ENCODE measurements at places on chromosomes 2 and 18. TPM values are rescaled to one million over a fixed set of nuclear protein-coding genes. Genes with fewer than 3 reads are reported as not detected.

The LYG2 gene
- total RNA-seq: not detected

DNA sequence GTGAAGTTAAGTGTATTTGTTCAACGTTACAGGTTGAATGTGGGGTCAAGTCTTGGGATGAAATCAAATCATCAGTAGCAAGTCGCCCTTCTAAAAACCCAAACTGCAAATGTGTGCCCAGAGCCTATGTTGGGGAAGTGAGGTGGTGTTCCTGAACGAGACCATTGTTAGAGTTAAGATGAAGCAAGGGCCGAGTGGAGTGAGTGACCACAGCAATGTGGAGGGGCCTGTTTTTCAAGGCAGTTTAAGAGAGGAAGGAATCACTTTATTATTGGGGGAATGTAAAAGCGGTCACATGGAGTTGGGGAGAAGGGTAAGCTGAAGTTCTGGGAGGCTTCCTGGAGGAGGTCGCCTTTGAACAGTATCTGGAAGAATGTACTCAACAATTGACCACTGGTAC, 68.5 kb downstream of the MYCN start:
- H3K4me1 ChIP-seq: peaks cover 17% of the 10 kb centered on the region
- no peak overlapping the region for H3K4me3 ChIP-seq
- H3K36me3 ChIP-seq: no peaks in the 10 kb centered on the region
- peaks cover 23% of the 10 kb centered on the region for H3K27me3 ChIP-seq

The INPP1 gene
- total RNA-seq: 26.5 TPM

DNA sequence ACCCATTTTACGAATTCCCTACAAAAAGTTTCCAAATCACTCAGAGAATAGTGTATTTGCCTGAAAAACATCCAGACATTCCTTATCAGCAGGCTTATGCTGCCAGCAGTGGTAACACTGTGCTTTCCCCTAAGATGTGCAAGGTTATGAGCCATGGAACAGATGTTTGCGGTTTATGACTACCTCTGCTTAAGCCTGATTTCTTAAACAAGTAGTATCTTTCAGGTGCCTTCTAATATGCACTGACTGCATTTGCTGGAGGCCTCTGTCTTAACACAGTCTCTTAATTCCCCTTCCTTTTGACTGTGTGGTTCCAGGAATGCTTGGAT, 54.8 kb downstream of the CDC42EP3 start:
- no peaks in the 10 kb centered on the region for H3K36me3 ChIP-seq
- peaks cover 16% of the 10 kb centered on the region for H3K4me1 ChIP-seq
- DNase-seq: no peak
- H3K4me3 ChIP-seq: no peak overlapping the region
